Activated CD8-positive, alpha-beta T cell treated with anti-CD3 and anti-CD28 coated beads for 36 hours (primary cell): ENCODE measurements at places on chromosomes 11 and 22. TPM values are rescaled to one million over a fixed set of nuclear protein-coding genes. Genes with fewer than 3 reads are reported as not detected.

The OR5P2 gene
- total RNA-seq = not detected

GRCh38 chr22:47048123-47049077, 285.9 kb downstream of the TBC1D22A start:
- H3K36me3 ChIP-seq = no peaks in the 10 kb centered on the region
- H3K4me1 ChIP-seq = peaks cover 41% of the 10 kb centered on the region
- no peak for DNase-seq
- no peaks in the 10 kb centered on the region for H3K27me3 ChIP-seq
- H3K27ac ChIP-seq = no peak overlapping the region
- H3K4me3 ChIP-seq = no peak overlapping the region

DNA sequence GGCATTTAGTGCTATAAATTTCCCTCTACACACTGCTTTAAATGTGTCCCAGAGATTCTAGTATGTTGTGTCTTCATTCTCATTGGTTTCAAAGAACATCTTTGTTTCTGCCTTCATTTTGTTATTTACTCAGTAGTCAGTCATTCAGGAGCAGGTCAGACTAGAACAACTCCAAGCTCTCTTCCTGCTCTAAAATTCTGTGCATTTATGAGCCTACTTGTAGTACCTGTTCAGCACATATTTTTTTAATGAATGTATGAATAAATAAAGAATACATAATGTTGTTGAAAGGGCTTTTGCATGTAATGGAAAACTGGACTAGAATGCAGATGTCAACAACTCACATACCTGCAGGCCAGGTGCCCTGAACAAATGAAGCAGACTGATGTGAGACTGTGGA, 13.7 kb upstream of the HEPHL1 start:
- no peaks in the 10 kb centered on the region for H3K36me3 ChIP-seq
- H3K4me3 ChIP-seq = no peak overlapping the region
- DNase-seq = no peak
- no peaks in the 10 kb centered on the region for H3K4me1 ChIP-seq
- H3K27ac ChIP-seq = no peak overlapping the region
- peaks cover 9% of the 10 kb centered on the region for H3K27me3 ChIP-seq

GRCh38 chr11:47327025-47327424, 25.5 kb downstream of the MYBPC3 start:
- H3K27ac ChIP-seq = no peak overlapping the region
- no peaks in the 10 kb centered on the region for H3K4me1 ChIP-seq
- H3K36me3 ChIP-seq = peaks cover 11% of the 10 kb centered on the region

DNA sequence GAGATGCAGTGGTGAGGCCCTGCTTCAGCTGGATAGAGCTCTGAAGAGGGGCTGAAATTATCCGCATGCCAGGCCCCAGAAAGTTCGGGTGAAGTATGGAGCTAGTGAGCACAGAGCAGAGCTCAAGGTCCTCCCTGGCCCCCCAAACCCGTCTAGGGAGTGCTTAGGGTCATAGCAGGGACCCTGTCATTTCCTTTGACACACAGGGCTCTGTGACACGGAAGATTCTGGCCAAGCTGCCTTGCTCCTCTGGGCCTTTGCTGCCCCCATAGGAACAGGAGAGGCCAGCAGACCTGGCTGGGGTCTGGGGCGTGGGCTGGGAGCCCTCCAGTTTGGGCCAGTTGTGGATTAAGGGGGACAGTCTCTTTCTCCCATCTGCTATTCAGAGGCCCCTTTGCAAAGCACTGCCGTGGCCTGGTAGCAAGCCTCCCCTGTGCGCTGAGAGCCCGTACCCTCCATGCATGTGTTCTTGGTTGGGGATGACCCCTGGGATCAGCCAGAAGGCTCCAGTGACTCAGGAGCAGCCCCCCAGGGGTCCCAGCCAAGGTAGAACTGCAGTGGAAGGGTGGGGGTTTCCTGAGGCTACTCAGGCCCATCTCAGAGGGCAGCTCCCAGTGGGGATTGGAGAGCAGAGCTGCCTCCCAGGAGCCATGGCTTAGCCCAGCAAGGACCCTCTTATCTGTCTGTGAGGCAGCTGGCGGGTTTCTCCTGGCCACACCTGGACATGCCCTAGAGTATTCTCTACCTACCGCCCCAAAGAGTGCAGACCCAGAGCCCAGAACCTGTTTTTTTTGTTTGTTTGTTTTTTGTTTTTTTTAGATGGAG, 42.3 kb downstream of the RNF141 start:
- H3K27ac ChIP-seq = no peak overlapping the region
- H3K4me1 ChIP-seq = no peaks in the 10 kb centered on the region
- peaks cover 24% of the 10 kb centered on the region for H3K36me3 ChIP-seq
- DNase-seq = no peak
- no peak overlapping the region for H3K4me3 ChIP-seq

The ZNF70 gene
- 1.7 TPM for total RNA-seq

DNA sequence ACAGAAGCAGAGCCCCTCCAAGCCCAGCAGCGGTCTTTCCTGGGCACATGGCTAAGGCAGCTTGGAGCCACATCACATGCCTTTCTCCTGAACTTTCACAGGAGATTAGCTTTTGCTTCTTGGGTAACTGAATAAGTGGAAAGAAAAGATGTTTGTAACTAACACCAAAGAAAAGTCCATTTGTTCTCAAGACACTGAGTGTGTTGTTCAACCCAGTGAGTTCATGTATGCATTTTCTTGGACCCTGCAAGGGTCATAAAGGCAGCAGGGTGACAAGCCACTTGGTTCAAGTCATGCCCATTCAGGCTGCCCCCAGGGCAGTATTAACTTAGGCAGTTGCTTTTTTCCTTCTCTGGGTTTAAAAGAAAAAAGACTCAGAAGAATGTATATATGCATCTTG, 203.4 kb downstream of the FAM76B start:
- peaks cover 14% of the 10 kb centered on the region for H3K4me1 ChIP-seq
- no peaks in the 10 kb centered on the region for H3K27me3 ChIP-seq
- H3K27ac ChIP-seq = no peak overlapping the region
- no peaks in the 10 kb centered on the region for H3K36me3 ChIP-seq
- H3K4me3 ChIP-seq = no peak overlapping the region
- no peak for DNase-seq

DNA sequence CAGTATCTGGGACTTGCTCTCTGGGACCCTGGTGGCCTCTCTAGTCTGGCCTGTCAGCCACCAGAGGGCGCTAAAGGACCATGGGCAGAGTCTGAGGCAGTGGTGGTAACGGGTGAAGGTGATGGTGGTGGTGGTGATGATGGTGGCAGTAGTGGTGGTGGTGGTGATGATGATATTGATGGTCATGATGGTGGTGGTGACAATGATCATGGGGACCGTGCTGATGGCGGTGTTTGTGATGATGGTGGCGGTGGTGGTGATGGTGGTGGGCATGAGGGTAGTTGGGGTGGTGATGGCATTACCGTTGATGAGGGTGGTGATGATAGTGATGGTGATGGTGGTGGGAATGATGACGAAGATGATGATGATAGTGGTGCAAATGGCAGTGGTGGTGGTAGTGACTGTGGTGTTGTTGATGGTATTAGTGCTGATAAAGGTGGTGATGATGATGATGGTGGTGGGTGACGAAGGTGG, 16.0 kb downstream of the TRPM5 start:
- no peaks in the 10 kb centered on the region for H3K4me1 ChIP-seq
- peak; percentile 82 for DNase-seq
- H3K36me3 ChIP-seq = no peaks in the 10 kb centered on the region
- H3K27ac ChIP-seq = no peak overlapping the region

The ADM2 gene
- total RNA-seq = 5.5 TPM

DNA sequence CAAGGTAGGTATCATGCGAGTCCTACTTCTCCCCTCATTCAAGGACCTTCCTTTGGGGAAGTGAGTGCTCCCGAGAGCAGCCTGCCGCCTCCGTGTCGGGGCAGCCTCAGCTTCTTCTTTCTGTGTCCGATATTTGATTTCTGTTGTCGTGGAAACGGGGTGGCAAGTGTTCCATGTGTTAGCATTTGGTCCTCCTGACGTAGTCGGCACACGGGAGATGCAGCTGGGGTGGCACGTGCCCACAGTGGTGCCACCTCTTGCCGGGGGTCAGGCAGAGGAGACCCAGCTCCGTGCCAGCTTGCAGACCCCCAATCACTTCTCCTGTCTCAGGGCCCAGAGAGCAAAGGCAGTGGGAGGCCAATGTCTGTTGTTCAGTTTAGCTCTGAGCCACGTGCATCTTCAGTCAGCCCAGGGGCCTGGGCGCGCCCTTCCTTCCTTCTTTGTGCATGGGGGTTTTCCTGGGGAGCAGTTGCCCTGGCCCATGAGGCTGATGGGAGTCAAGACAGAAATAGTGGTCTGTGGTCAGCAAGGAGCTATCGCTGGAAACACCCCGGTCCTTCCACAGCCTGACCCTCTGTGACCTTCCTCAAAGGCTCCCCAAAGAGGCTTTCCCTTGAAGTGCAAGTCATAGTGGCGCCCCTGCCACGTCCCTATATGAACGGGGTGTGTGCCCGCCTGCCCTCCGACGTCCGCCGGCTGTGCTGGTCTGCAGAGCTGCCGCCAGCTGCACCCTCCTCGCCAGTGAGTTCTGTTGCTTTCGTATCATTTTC, 44.5 kb downstream of the PARVB start:
- H3K4me3 ChIP-seq = no peak overlapping the region
- peak; percentile 31 for DNase-seq
- H3K36me3 ChIP-seq = peaks cover 5% of the 10 kb centered on the region
- H3K4me1 ChIP-seq = peaks cover 6% of the 10 kb centered on the region

DNA sequence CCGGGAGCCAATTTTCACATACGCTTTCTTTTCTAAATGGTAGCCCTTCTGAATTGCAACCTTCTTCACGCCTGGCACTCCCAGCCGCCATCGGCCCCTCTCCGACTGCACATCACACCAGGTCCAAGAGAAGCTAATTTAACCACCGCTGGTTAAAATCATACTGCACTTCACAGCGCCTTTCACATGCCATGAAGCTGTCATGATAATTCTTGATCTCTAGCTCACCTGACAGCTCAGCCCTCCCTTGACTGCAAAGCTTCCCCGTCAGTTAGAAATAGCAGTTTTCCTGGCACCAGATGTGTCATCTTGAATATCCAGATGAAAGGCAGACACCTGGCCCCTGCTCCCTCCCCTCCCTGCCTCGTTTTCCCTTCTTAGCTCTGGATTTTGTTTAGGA, 101.4 kb downstream of the ARL14EP start:
- no peaks in the 10 kb centered on the region for H3K36me3 ChIP-seq
- H3K27ac ChIP-seq = no peak overlapping the region
- H3K4me1 ChIP-seq = no peaks in the 10 kb centered on the region
- DNase-seq = no peak
- H3K27me3 ChIP-seq = peaks cover 4% of the 10 kb centered on the region

DNA sequence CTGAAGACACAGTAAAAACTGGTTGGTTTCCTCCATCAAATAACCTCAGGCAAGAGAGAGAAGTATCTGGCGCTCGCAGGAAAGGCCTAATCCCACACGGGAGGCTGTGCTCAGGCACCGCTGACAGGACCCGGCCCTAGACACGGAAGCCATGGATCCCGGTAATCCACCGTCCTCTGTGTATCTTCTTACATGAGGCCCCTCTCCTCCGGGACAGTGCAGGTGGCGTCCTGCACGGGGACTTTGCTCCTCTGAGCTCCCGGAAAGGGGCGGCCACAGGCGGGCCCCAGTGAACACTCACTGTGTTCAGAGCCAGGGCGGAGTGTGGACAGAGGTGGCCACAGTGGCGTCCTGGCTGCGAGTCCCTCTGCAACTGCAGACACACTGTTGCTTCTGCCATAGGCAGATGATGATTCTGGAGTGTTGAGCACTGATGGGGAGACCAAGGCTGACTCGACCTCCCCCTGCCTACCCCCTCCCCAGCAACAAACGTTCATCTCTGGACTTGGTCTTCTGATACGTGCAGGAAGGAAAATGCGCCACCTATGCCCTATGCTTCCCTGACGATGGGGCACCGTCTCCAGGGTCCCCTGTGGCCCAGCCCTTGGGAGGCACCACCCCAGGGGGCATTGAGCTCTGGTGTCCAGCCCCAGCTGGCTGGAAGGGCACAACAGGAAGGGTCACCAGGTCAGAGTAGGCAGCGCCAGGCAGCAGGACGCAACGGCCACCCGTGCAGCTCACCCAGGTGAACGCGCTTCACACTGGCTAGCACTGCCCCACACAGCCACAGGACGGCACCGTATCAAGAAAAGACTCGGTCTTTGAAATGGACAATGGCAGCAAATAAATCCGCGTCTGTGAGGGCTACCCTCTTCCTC, 95.7 kb downstream of the TRMU start:
- no peaks in the 10 kb centered on the region for H3K36me3 ChIP-seq
- no peak for DNase-seq
- H3K4me3 ChIP-seq = no peak overlapping the region

The NDUFV1 gene
- 317 TPM for total RNA-seq

GRCh38 chr11:106717222-106717621, 301.1 kb downstream of the GUCY1A2 start:
- no peak for DNase-seq
- H3K27me3 ChIP-seq = no peaks in the 10 kb centered on the region
- no peaks in the 10 kb centered on the region for H3K36me3 ChIP-seq
- H3K4me1 ChIP-seq = no peaks in the 10 kb centered on the region

The BRSK2 gene
- total RNA-seq = 1.1 TPM

GRCh38 chr11:25449091-25449490, 882.8 kb upstream of the ANO3 start:
- no peak overlapping the region for H3K4me3 ChIP-seq
- DNase-seq = no peak
- H3K27me3 ChIP-seq = no peaks in the 10 kb centered on the region
- no peaks in the 10 kb centered on the region for H3K4me1 ChIP-seq
- H3K36me3 ChIP-seq = no peaks in the 10 kb centered on the region

DNA sequence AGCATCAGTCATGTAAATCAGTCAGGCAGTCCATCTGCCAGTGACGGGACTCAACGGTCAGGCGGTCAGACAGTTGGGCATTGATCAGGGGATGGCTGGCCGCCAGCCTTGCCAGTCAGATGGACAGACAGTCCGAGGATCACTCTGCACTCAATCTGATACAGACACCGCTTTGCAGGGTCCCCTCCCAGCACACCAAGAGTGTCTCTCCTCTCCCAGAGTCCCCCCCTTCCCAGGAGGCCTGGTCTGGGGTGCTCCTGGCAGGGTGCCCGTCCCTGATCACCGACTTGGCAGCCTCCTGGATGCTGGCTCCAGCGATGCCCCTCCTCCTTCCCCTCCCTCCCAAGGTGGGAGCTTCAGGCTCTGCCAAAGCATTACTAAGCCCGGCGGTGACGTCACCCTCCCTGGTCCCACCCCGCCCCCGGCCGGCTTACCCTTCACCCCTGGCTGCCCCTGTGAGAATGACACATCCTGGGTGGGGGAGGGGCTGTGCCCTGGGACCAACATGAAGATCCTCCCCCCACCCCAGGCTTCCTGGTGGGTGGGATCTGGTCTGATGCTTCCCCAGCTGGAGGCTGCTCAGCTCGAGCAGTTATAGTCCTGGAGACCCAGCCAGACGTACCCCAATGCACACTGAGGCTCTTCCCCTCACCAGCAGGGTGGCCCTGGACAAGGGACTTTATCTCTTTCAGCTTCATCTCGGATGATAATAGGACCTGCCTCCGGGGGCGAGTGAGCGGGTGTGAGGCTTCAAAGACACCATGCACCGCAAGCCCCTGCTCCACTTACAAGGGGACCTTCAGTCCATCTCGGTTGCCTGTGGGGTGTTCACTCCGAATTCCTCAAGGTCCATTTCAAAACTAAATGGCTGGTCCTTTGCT, 69.2 kb downstream of the CD82 start:
- peak; percentile 68 for DNase-seq
- H3K27me3 ChIP-seq = peaks cover 12% of the 10 kb centered on the region
- H3K4me1 ChIP-seq = peaks cover 2% of the 10 kb centered on the region
- no peak overlapping the region for H3K27ac ChIP-seq
- no peak overlapping the region for H3K4me3 ChIP-seq

GRCh38 chr22:17982572-17983141, 41.7 kb downstream of the MICAL3 start:
- DNase-seq = no peak
- H3K4me1 ChIP-seq = peaks cover 27% of the 10 kb centered on the region
- no peak overlapping the region for H3K4me3 ChIP-seq
